ENCODE measurements at places on chromosomes 12 and 14.

- DNase-seq: no peak
Observed at GRCh38 chr14:104925214-104925854, 655 bp downstream of the PLD4 start.

DNA sequence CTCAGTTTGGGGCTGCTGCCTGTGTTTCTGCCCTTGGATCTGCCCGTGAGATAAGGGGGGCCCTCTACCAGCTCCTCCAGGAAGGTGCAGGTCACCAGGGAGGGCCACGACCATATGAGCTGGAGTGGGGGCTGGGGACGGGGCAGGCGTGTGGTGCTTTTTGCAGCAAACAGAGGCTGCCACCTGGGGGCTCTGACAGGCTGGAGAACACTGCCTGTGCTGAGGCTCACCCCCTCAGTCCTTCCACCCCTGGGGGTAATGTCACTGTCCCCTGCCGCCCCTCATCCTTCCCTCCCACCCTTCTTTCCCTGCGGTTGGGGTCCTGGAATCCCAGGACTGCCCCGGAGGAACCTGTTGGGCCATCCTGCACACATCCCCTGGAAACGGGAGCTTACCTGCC lies 3.2 kb downstream of the PLD4 start:
- DNase-seq: no peak

DNA sequence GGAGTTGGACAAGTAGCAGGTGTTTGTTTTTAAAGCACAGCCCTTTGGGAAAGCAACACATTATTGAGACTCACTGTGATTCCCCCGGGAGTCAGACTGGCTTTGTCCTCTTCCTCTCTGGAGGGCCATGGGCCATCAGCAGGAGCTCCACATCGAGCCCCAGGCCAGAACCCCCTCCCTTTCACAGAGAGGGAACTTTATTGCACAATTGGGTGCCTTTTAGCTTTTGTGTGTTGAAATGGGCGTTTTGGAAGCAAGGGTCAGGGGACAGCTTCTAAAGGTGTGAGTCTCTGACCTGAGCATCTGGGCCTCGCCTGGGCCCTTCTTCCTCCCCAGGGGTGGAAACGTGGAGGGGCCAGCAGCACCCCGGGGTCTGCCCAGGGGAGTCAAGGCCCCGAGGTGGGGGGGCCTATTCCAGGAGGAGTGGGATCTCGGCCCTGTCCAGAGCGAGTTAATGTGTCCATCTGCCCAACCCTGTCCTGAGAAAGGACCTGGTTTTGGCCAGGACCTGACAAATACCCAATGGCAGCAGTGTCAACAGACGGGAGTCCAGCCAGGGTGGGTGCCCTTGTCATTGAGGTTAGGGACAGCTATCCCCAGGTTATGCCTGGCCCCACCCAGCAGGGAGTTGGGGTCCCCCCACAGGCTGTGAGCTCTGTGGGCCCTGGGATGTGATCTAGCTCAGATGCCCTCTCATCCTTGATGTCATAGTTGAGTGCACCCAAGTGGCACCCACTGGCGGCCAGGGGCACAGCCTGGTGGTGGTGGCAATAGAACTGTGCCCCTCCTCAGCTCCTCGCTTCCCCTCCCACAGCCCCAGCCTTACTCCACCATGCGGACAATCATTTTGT lies 37.1 kb downstream of the SLC8B1 start:
- no peak for DNase-seq

GRCh38 chr14:95189367-95190132 lies 32.2 kb upstream of the DICER1 start:
- DNase-seq: no peak

DNA sequence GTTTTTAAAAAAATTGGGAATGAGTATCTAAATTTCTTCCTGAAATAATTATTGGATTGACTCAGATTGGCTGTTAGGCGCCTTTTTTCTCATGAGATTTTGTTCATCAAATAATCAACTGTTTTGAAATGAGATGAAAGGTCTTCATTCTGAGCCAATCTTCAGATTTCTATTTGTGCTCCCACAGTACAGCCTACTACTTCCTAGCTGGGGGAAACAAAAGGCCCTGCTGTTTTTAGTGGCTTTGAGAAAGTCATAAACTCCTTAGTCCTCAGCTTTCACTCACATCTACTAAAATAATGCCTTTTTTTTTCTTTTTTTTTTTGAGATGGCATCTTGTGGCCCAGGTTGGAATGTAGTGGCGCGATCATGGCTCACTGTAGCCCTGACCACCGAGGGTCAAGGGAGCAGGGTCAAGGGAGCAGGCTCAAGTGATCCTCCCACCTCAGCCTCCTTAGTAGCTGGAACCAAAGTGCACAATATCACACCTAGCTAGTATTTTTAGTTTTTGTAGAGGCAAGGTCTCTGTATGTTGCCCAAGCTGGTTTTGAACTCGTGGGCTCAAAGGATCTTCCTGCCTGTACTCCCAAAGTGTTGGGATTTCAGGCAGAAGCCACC lies 15.2 kb downstream of the NACA start:
- no peak for DNase-seq

- DNase-seq: no peak
Observed at GRCh38 chr14:34246206-34246605, 215.8 kb downstream of the SPTSSA start.

- no peak for DNase-seq
Observed at GRCh38 chr12:21543151-21543550, 17.1 kb downstream of the SPX start.

- no peak for DNase-seq
Observed at GRCh38 chr14:52044791-52045522, 23.9 kb downstream of the NID2 start.

DNA sequence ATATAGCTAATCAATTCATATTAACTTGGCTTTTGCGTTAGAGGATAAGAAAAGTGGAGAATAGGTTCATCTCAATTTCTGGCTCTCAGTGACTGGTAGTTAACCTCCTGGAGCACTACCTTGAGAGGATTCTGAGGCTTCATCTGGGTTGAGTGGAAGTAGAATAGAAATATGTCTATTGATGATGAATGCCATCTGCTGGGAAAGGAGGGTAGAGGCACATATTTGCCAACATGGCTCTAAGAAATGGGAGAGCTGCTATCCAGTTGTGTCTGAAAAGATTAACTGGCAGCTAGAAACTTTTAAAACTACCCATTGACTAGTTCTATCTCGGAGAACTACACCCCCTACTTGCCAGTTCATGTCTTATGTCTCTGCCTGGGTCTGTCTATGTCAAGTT lies 530.1 kb downstream of the NRXN3 start:
- DNase-seq: no peak

DNA sequence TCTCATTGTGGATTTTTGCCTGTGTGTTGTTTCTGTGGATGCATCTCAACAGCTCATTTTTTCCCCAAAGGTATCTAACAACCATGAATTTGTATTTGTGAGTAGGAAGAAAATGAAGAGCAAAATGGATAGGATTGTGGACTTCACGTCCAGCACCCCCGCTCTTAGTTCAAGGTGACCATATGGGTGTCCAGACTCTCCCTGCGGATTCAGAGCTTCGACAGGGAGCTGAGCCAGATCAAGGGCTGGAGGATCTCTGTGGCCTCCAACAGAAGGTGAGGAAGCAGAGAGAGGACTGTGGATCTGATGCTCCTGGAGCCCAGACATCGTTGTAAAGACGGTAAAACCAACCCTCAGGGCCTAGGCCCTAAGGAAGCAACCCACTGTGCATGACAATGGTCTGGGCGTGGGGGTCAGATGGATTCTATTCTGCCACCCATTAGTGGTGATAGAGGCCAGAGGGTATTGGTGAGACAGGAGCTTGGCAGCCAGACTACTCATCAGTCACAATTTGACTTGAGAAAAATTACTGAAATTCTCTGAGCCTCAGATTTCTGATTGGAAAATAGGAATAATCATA lies 659.7 kb upstream of the TMEM132C start:
- DNase-seq: no peak

- DNase-seq: no peak
Observed at GRCh38 chr12:122982477-122982815, 2.0 kb downstream of the ARL6IP4 start.

DNA sequence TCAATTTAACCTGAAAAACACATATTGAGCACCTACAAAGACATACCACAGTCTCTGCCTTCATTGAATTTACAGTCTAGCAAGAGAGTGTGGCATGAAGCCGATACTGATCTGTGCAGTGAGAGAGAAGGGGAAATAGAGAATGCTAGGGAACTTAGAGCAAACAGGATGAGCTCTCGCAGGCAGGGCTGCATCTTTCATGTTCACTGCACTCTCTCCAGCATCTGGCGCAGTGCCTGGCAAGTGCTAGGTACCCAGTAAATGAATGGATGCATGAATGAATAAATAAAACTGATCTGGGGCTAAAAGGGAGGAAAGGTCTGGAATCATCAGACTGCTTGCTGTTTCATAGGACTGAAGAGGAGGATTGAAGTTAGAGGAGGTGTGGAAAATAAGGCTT lies 256.5 kb upstream of the NPAS3 start:
- DNase-seq: no peak

GRCh38 chr14:30156571-30156970 lies 228.9 kb upstream of the PRKD1 start:
- no peak for DNase-seq

DNA sequence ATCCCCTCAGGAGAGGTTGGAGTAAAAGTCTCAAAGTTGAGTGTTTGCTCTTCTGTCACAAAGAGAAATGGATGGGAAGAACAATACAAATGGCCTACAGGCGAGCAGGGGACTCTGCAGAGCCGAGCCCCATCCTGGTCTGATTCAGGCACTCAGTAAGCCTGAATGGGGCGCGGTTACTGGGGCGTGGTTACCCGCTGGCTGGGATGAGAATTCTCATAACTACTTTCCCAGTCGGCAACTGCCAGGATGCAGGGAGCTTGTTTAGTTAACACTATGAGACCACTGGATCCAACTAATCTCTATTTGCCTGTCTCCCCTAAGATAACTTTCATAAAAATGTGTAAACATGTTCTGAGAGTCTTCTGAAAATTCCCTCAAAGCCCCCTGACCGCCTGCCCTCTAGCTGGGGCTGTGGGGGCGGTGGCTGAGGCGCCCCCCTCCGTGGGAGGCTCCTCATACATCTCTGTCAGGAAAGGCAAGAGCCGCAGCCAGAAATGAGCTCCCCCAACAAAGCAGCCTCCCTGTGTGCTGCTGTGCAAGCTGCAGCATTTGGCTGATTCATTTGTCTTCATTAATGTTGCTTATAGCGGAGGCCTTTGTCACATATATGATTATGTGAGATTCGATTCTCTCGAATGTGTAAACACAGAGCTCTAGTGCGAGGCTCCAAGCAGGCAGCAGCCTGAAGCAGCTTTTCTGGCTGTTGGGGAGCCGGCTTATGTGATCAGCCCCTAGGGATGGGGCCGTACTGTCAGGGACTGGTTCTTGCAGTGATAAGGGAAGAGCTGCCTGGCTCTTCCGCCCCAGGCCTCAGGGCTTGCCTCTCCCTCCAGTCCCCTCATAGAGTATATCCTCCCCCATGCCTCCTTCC lies 126.1 kb upstream of the ARHGAP5 start:
- peak; percentile 63 for DNase-seq

- DNase-seq: no peak
Observed at GRCh38 chr14:58638231-58639197, 752 bp downstream of the DACT1 start.

- no peak for DNase-seq
Observed at GRCh38 chr14:80387563-80387981, 176.3 kb upstream of the DIO2 start.

GRCh38 chr12:54701940-54702592 lies 53.9 kb upstream of the DCD start:
- DNase-seq: no peak

GRCh38 chr14:93395231-93395630 lies 35.5 kb upstream of the UNC79 start:
- no peak for DNase-seq

DNA sequence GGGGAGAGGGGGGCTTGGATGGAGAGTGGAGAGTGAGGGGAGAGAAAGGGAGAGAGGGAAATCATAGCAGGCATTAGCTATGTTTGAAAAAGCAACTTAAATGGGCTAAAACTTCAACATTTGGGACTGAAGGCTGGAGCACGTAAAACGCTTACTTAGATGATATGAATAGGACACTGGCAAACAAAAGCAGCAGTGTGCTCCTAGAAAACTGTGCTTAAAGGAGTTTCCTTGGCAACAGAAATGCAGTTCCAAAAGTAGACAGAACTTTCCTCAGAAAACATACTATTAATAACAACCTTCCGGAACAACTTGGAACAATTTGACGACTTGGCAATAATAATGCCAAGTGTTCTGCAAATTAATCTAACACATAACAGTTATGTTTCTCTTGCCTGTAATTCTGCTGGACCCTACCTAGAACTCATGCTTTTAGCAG lies 235.5 kb upstream of the NPAS3 start:
- DNase-seq: peak; percentile 93

- DNase-seq: no peak
Observed at GRCh38 chr12:6941267-6941666, 2.3 kb upstream of the RNU7-1 start.

GRCh38 chr14:79027138-79027537 lies 857.0 kb downstream of the NRXN3 start:
- no peak for DNase-seq

DNA sequence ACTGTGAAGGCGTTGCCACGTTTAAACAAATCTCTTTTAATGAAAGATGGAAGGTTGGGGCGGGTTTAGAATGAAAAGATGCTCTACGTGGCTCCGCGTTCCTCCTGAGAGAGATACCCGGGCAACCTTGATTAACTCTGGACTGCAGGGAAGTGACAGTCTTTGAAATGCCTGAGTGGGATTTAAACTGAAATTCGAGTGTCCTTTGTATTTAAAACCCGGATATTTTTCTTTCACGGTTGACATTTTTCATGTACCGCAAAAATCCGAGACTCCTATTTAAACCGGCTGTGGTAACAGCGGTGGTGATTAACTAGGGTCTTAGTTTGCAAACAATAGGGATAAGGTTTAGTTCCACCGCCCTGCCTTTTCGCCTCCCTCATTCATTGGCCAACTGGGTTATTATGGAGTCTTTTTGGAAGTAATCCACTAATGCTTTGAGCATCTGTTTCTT lies 707 bp downstream of the G2E3 start:
- peak; percentile 71 for DNase-seq

DNA sequence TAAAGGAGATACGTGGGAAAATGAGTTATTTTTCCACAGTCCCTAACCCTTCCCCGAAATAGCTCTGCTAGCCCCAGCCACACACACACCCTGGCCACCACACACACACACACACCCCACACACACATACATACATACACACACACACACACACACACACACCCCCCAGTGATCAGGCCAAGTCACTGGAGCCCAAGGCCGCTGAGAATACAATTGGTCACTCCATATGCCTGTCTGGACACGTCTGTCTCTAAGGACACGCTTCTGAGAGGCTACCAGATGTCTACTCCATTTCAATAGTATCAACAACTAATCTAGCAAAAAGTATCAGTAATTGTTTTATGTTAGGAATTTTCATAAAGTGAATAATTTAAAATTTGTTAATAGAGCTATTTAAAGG lies 13.0 kb upstream of the DIABLO start:
- no peak for DNase-seq
